ENCODE measurements at places on chromosomes 4 and X.

- DNase-seq, result no peak
Observed at GRCh38 chr4:137794764-137795254, 262.5 kb upstream of the PCDH18 start.

DNA sequence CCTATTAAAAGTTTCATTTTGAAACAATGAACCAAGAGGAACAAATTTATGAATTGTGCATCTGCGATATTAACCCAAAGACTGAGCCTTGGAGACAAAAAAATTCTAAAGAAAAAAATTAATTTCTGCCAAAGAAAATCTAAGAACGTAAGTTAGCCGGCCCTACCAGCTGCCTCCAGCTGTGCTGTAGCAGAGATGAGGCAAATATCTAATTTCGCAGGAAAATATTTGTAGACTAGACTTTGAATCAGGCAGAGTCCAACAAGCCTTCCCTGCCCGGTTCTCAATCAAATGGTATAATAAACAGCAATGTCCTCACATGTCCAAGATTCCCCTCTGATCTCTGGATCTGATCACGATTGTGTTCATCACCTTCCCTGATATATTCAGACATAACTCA, 21.2 kb upstream of the SMIM20 start:
- no peak for DNase-seq

- no peak for DNase-seq
Observed at GRCh38 chrX:116961872-116962582, 499.3 kb upstream of the CT83 start.

DNA sequence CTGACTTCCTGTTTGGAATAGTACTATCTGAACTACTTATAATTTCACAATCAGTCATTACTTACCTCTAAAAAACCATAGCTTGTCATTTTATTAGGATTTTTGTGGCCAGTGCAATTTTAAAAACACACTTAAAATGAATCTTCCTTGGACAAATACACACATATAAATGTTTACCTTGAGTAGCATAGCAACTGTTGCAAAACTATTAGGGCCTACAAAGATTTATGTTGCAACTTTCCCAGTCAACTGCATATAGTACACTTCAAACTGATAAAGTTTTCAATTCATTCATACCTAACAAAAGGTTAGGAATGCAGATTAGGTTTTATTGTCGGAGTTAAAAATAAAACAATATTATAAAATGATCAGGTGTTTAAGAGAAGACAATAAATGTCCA, 193.0 kb downstream of the PDGFC start:
- DNase-seq, result no peak

DNA sequence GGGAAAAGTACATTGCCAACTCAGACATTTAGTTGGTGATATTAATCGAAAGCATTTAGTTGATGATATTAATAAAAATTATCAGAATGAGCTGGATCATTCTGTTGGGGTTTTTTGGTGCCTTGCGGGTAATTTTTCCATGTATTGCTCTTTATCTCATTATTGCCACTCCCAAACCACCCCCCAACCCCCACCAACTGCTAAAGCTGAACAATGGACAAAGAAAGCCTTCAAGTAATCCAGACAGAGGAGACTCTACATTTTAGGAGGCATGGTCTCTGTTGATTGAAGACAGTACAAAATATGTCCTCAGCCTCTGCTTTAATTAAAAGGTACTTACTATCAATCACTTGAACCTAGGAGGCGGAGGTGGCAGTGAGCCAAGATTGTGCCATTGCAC, 22.5 kb downstream of the PDK3 start:
- no peak for DNase-seq

GRCh38 chr4:63325140-63325539, 1084.1 kb downstream of the TECRL start:
- no peak for DNase-seq

Data from NCI-H1092 (cell line).